ENCODE measurements at places on chromosomes 2 and 18.

- DNase-seq: no peak
Observed at GRCh38 chr2:46275995-46276394, 21.2 kb upstream of the EPAS1 start.

GRCh38 chr2:239548965-239549595 lies 148.3 kb upstream of the HDAC4 start:
- DNase-seq: no peak

GRCh38 chr2:121173112-121173511 lies 111.9 kb downstream of the TFCP2L1 start:
- no peak for DNase-seq

DNA sequence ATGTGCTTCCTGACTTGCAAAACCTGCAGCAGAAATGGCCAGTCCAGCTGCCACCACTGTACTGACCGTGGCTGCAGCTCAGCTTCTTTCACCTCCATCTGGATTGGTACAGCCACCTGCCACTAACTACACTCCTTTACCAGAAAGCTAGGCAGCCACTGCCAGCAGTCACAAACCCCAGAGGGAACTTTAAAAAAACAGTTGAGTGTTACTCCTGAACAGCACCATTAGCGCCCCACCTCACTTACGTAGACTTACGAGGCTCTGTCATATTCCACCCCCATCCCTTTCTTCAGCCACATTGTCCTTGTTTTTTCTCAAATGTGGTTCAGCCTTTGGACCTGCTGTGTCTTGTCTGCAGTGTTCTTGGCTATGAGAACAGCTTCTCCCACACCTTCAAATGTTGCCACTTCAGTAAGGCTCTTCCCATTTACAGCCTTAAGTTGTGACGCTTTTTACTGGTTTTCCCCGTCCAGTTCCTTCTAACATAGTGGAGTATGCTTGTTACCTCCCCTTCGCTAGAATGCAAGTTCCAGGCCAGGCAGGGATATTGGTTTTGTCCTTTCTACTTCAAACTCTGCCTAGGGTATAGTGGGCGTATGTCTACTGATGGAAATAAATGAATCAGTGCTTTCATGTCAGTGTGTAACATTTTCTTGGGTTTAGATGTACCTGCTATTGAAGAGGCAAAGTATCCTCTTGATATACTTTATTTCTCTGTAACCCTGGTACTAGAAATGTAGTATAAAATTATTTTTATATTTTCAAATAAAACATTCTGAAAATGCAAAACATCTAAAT lies 17.0 kb downstream of the HNRNPA3 start:
- DNase-seq: no peak

DNA sequence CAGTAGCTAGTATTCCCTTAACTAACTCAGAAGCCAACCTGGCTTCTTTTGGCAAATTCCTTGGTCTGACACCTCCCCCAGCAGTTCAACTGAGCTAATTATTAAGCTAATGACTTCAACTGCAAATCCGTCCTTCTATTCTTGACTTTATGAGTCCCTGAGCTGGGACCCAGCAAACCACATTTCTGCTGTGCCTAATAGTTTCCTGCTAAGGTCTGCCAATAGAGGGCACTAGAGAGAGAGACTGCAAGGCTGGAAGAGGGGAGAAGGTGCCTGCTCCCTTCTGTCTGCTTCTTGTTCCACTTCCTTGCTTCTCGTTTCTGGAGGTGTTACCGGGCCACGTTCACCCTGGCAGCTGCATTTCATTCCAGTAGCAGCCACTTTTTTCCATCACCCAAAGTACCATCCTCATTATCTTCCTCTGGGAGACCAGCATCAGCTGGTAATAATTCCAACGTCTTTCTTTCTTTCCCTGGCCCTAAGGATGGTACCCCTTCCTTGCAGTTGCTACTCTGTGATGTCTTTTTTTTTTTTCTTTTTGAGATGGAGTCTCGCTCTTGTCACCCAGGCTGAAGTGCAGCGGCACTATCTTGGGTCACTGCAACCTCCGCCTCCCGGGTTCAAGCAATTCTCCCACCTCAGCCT lies 352.0 kb downstream of the TNS1 start:
- DNase-seq: peak; percentile 33

- DNase-seq: no peak
Observed at GRCh38 chr2:33337981-33338380, 138.5 kb upstream of the RASGRP3 start.

GRCh38 chr2:55370208-55370607 lies 49.4 kb downstream of the CCDC88A start:
- DNase-seq: no peak

Measured in NCI-H748 treated with DMSO at 0.1 percent for 48 hours (cell line).